ENCODE measurements at places on chromosomes 4 and X.
A peak's percentile ranks its signal among the peaks of the same experiment; 100 is the strongest.

DNA sequence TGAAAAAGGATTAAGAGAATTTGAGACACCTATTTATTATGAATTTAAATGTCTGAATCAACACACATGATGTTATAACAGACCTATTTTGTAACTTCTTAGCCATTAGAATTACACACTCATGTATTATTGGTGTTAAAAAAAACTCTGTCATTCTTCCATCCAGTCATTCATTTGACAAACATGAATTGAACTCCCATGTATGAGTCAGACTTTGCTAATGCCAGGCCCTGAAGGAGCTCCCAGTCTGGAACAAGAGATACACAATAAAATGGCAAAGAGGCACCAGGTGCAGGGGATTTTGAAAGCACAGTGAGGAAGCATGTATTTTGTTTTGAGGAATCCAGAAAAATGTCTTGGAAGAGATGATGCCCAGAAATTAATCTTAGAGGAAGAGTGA lies 87.7 kb upstream of the EFHC2 start:
- DNase-seq = no peak

GRCh38 chr4:110480031-110480549 lies 4.1 kb downstream of the ENPEP start:
- no peak for DNase-seq

- no peak for DNase-seq
Measured at GRCh38 chr4:56748271-56748670, 67.2 kb upstream of the HOPX start.

GRCh38 chrX:109199726-109200125 lies 282.2 kb downstream of the GUCY2F start:
- DNase-seq = no peak

GRCh38 chrX:156001667-156002021 lies 4.1 kb downstream of the IL9R start:
- DNase-seq = no peak

DNA sequence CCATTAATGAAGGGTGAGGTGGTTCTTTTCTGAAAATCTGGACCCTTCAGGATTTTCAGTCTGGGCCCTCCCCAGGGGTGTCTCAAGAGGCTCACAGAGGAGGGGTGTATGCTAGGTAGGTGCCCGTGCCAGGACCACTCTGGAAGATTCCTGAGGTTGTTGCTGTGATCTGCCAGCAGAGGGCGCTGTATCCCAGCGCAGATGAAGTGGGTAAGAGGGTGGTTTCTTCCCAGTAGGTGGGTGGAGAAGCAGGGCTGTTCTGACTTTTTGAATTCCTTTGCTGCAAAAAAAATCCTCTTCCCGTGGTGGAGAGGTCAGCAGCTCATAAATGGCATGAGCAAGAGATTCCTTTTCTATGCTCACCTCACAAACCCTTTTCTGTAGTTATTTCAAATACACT lies 51.1 kb downstream of the SCML1 start:
- peak; percentile 44 for DNase-seq

GRCh38 chr4:6955261-6955911 lies 45.8 kb downstream of the TBC1D14 start:
- DNase-seq = peak; percentile 36

GRCh38 chrX:113297437-113297836 lies 456.8 kb upstream of the AMOT start:
- DNase-seq = no peak

- no peak for DNase-seq
Measured at GRCh38 chrX:46643636-46644035, 70.1 kb downstream of the CHST7 start.

- DNase-seq = no peak
Measured at GRCh38 chr4:106746451-106746850, 289.7 kb downstream of the DKK2 start.

DNA sequence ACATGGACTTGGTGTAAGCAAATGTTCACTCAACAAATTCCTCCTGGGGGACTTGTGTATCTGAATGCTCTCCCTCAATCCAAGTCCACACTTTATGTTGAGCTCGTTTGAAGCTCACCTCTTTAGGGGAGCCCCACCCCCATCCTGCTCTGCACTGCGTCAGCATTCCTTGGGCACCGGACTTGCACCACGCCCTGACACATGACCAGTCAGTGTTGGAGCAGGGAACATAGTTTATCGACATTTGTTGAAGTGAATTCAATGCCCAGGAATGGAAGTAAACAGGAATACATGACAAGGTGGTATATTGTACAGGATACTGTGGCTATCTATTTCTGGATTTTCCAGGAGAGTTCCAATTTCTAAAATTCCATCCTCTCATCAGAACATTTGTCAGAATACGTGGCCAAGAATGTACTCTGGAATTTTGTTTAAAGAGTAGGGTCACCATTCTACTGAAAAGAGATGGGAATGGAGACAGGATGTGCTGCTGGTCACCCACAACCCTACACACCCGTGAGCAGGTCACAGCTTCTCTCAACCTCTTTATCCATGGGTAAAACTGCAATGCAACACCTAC lies 60.0 kb upstream of the LNX1 start:
- peak; percentile 85 for DNase-seq

DNA sequence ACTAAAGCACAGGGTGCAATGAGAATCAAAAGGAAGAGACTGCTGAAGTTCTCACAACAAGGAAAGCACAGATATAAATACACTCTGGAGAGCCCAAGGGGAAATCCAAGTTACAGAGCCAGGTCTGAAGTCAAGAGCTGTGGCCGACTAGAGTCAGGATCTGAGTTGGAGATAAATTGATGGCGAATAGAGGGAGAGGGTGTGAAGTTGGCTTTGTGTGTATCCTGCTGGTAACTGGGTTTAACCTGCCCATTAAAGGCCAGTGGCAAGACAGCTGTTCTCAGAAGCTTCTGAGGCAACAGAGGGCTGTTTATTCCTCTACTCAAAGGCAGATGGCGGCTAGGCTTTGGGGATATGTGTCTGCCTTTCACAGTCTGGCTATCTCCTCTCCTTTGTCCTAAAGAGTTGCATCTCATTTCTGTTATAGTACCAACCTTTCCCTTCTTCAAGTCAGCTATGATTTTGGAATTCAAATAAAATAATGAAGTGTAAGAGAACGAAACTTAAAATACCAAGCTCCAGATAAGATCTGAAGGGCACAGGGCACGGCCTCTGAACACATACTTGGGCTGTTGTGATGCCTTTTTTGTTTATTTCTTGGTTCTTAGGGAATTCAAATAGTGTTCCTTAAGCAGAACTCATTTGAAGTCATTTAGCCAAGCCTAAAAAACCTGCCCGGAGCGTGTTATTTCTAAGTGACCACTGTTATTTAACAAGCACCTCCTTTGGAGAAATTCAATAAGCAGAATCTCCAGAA lies 142.1 kb downstream of the APBB2 start:
- DNase-seq = no peak

DNA sequence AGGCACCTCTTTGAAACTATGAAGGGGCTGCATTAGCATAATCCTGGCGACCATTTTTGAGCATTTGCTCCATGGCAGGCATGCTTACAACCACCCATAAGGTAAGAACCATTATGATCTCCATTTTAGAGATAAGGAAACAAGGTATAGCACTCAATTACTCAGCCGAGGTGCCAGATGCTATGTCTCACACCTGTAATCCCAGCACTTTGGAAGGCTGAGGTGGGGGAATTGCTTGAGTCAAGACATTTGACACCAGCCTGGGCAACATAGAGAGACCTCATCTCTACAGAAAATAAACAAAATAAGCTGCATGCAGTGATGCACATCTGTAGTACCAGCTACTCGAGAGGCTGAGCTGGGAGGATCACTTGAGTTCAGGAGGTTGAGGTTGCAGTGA lies 43.6 kb downstream of the TIGD4 start:
- no peak for DNase-seq

GRCh38 chr4:81675791-81676393 lies 204.2 kb upstream of the RASGEF1B start:
- no peak for DNase-seq
